ENCODE measurements at places on chromosomes 13 and 19.

DNA sequence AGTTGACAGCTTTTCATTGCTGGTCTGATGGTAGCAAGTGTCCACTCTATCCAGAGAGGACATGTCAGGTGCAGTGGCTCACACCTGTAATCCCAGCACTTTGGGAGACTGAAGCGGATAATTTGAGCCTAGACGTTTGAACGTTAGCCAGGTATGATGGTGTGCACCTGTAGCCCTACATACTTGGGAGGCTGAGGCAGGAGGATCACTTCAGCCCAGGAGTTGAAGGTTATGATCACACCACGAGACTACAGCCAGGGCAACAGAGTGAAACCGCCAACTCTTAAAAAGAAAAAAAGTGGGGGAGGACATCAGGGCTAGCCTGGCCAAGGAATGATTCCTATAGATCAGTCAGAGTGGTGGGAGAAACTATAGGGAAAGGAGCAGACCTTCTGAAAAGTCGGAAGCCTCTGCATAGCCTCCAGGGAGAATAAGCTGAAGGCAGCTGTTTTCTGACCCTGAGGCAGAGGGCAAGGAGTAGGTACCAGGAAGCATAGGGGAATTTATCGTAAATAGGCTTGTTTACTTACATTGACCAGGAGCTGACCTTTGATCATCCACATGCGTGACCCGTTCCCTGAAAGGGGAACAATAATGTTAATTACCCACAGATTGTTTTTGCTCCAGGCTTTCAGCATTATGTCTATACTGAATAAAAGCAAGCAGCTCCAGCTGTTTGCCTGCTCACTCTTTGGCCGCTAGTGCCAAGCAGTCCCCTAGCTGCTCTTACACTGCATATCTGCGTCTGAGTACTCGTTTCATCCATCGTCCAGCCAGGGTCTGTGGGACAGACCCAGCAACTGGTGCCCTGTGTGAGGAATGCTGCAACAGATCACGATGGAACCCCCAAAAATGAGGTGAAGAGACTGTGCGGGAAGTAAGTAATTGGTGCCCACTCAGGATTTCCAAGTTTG is 161.6 kb downstream of the RNF17 start:
- no peak for DNase-seq

DNA sequence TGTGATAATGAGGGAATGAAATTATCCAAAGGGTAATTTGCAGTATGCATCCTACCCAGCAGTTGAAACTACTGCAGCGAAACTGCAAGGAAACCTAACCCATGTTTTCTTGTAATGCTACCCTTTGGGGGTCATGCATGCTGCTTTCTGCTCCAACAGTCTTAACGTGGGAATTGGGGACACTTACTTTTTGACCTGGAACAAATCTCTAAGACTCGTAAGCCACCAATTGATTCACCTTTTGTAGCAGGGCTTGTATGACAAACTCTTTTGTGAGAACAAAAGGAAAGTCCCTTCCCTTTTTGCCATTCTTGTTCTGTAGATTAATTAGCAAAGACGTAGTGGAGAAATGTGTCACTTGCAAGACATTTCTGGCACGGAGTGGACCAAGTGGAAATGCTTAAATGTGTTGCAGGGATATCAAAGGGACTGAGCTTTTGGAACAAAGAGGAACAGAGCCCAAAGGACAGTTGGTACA is 27.4 kb downstream of the LRCH1 start:
- DNase-seq = no peak

DNA sequence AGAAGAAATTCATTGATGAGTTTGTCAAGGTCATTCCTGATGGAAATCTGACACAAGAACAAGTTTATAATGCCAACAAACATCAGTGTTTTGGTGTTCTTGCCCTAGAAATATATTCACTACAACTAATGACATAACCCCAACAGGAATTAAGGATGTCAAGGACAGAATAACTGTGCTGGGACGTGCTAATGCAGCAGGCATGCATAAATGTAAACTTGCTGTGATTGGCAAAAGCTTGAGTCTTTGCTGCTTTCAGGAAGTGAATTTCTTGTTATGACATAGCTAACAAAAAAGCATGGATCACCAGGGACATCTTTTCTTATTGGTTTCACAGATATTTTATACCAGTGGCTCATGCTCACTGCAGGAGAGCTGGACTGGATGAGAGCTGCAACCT is 144.6 kb downstream of the KCTD12 start:
- DNase-seq = no peak

DNA sequence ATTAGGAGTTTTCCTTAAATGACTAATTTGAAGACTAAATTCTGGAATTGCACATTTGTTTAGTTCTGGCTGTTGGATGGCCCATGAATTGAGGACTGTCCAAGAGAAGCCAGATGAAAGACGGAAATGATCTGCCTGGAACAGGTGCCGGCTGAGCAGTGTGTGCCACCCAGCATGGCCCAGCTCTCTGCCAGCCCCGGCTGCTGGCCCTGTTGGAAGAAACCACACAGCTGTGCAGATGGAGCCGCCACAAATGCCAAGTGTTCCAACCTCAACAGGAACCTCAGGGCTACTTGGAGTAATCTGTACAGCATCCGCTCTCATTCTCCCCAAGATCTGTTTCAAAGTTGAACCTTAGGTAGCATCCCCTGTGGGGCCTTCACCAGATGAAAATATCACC is 67.0 kb upstream of the STARD13 start:
- no peak for DNase-seq

DNA sequence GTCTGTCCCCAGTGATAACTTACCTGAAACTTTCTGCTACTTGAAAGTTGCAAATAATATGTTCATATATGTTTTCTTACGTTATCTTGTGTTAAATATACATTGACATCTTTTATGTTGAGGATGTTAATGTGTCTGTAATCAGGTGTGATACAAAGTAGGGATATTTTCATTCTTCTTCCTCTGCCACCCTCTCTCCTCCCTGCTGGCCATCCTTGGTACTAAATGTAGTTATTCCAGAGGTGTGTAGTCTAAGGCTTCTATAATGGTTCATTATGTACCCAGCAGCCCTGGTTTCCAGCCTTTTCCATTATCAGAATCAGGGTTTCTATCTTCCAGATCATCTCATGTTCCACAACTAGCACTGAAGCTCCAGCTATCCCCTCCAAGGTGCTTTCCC is 606.7 kb upstream of the KLHL1 start:
- DNase-seq = no peak

- no peak for DNase-seq
These were observed 15.0 kb downstream of the IGLON5 start for GRCh38 chr19:51326216-51327065.

DNA sequence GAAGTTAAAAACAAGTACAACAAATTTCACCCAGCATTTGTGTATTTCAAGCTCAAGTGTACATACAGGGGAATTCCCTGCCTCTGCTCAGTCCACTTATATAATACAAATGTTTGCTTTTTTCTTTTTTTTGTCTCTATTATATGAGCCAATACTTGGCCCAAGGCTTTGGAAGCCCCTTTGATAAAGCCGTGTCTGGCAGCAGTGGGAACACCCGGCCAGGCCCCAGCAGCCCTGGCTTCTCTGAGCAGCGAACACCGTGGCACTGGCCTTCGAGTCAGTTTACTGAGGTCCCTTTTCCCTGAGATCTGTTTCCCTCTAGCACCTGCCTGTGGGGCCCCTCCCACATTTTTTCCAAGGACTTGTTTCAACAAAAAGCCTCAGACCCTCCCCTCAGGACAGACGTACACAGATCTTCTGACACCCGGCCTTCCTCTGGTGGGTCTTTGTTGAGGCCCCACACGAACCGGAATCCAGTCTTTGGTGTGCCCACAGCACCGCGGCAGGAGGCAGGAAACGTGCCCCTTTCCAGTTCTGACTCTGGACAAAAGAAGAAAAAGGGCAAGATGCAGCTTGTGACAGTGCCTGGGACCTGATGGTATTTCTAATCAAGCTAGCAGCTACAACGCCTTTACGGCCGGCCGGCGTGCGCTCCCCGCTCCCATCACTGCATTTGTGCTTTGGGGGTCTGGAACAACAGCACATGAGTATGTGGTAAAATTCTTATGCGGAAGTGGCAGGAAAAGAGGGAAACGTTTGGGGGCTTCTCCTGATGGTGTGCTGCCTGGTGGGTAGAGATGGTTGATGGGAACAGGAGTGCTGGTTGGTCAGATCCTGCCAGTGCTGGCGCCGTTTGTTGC is 13.8 kb downstream of the SIPA1L3 start:
- DNase-seq = no peak

DNA sequence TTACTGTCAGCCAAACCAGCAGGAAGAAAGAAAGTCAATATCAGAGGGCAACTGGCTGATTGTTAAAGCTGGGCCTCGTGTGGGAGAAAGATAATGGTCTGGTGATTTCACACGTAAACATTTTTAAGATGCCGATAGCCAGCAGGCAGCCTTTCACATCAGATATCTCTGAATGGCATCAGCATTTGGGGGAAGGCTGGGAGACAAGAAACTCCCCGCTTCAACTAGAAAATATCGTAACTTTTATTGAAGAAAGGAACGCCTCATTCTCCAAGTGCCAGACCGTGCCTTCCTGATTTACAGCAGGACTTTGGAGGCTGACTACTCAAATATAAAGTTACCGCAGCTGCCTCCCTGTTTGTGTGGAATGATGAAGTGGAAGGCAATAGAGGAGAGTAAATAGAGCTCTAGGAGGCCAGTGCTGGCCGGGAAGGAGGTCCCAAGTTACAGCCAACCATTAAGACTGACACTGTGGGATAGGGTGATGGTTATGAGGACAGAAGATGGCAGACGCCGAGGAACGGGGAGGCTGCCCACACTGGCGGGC is 284.3 kb upstream of the MAB21L1 start:
- DNase-seq = no peak

DNA sequence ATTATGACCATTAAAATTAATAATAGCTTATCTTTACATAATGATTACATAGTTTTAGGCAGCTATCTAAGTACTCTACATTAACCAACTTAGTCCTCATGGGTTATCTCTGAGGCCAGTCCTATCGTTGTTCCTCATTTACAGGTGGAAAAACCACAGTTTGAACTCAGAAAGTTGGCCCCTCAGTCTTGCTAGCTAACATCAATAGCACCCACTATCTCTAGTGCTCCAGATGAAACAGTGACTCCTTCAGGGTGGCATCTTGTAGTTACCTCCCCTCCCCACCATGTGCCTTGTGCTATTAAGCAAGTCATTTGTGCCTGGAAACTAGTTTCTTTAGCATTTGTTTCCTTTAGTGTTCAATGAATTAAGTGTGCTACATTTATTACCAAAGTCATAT is 1086.7 kb downstream of the EFNB2 start:
- no peak for DNase-seq

DNA sequence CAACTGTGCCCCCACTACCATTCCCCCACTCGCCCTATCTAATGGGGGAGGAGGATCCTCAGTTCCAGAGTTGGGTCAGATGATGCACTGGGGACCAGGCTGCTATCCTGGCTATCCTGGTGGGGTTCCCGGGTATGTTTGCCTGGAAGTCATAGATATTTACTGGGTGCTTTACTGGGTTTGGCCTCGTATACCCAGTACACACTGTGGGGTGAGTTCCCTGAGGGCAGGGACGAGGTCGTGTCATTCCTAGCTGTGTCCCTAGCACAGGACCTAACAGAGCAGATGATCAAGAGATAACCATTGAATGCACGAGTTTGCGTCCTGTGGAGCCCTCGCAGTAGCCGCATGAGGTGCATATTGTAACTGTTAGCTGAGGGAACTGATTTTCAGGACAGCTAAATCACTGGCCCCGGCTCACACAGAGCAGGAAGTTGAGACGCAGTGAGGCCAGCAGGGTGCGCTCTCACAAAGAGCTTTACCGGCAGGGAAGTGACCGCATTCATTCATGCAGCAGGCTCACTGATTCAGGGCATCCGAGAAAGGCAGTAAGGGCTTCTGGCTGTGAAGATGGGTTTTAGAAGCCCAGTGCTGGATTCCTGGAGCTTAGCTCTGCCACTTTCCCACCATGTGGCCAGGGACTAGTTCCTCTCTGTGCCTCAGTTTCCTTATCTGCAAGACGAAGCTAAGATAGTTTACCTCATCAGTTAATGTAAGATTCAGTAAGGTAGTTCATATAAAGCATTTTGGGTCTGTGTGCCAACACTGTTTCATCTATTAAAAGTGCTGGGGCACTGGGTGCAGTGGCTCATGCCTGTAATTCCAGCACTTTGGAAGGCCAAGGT is 6.0 kb downstream of the RUVBL2 start:
- DNase-seq = no peak

DNA sequence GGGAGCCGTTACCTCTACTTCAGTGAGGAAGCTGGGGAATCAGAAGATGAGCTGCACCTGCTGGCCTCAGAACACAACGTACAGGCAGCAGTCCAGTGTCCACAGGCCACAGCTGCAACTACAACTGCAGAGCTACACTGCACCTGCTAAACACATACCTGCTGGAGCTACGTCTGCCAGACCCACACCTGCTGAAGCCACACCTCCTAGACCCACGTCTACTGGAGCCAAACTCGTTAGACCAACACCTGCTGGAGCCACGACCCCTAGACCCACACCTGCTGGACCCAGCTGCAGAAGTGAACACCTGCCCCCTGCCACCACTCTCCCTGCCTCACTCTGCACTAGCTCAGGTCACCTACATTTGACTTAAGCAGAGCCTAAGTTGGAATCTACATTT is 169.9 kb downstream of the USP12 start:
- DNase-seq = no peak

DNA sequence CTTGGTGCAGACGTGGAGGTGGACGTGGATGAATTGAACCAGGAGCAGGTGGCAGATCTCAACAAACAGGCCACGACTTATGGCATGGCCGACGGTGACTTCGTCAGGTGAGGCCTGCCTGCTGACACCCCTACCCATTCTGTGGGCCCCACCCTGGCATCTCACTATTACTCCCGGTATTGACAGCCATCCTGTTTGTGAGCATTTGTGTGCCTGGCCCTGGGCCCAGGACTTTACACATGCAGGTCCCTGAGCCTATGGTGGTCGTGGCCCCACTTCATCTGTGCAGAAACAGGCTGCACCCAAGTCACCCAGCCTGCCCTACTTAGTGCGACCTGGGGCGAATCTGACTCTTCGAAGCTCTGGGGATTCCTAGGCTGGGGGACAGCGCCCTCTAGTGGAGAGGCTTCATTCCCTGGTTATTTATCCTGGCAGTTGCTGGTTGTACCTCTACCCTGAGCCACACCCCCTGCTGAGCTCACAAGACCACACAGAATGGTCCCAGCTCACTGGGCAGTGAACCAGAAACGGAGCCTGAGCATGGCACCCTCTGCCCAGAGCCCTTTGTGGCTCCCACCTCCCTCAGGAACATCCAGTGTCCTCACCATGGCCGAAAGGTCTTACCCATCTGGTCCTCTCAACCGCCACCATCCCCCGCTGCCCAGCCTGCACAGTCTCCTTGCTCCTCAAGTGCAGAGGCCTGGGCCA is 16.9 kb downstream of the ZNF296 start:
- peak; percentile 42 for DNase-seq

GRCh38 chr13:46313432-46314257 is 73.4 kb downstream of the RUBCNL start:
- no peak for DNase-seq
